ENCODE measurements at places on chromosomes 12 and 14. TPM values are rescaled to one million over a fixed set of nuclear protein-coding genes. Genes with fewer than 3 reads are reported as not detected.

Gene KRT79
- total RNA-seq: not detected

Gene RHOF
- total RNA-seq: 13.8 TPM

Gene ADAMTS20
- total RNA-seq: 0.53 TPM

Gene SIX1
- total RNA-seq: 18.0 TPM

Gene PLEKHD1
- 4.3 TPM for total RNA-seq
